ENCODE measurements at places on chromosomes 6 and 20. TPM values are rescaled to one million over a fixed set of nuclear protein-coding genes. Genes with fewer than 3 reads are reported as not detected.

The EPB41L2 gene
- 99.6 TPM for total RNA-seq

- DNase-seq, result no peak
Measured at GRCh38 chr6:69984506-69984905, 118.2 kb downstream of the COL19A1 start.

DNA sequence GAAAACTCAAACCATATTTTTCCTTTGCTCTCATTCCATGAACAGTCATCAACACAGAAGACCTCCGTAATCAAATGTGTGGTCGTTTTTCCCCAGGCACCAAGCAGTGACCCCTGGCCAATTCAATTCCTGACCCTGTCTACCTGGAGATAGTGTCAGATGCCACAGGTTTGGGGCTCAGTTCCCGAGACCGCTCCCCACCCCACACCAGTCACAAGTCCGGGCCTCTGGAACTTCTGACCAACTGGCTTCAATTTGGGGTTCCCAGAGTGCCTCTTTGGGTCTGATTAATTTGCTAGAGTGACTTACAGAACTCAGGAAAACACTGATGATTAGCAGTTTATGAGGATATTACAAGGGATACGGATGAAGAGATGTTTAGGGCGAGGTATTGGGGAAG, 6.0 kb downstream of the IGF2R start:
- no peak for DNase-seq

GRCh38 chr20:39333211-39333610, 371.1 kb downstream of the DHX35 start:
- no peak for DNase-seq

GRCh38 chr6:32659856-32660595, 6.4 kb downstream of the HLA-DQB1 start:
- no peak for DNase-seq

GRCh38 chr6:88378639-88379038, 212.5 kb upstream of the CNR1 start:
- no peak for DNase-seq

DNA sequence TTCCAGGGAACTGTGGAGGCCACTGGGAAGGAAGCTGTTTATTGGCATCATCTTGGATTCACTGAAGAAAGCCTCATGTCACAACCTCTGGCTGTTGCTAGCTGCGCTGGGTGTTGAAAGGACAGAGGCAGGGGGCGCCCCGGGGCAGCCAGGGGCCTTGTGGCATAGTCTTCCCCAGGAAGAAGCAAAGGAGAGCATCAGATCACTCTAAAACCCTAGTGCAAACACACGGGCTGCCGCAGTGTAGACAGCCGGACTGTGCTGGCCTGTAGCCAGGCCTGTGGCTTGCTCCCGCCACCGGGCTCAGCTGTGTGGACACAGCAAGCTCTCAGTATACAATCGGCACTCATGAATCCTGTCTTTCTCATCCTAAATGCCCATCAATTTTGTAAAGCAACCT, 23.8 kb upstream of the SMOC2 start:
- no peak for DNase-seq
